ENCODE measurements at places on chromosomes 4 and X.

DNA sequence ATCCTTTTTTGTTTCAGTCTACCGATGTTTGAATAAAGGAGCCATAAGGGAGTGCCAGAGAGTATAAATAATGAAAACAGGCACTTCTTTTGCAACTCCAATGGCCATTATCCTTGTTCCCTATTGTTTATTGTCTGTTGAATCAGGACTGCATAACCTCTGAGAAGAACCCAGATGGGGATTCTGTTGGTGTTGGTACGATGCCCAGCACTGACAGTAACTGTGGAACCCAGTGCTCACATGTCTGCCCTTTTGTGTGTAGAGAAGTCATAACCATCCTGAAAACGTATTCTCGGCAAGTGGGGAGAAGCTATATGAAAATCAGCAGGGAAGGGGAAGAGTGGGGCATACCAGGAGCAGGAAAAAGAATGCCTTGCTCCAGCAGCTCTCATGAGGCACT is 195.1 kb upstream of the EDNRA start:
- no peak for DNase-seq

- peak; percentile 11 for DNase-seq
These were observed 243.8 kb upstream of the JADE1 start for GRCh38 chr4:128565565-128566186.

DNA sequence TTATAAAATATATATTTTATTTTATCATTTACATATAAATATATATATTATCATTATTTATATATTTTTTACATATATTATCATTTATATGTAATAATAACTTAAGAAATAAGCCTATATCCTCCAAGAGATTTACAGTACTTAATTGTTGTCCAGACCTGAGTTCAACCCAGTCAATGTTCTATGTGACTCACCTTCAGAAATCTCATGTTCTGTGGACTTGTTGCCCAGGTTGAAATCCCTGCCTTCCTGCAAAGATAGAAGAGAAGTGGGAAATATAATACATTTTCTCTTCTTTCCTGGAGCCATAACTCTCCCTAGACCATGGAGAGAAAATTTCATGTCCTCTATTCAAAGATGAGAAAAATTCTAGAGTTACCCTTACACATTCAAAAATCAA is 247.3 kb downstream of the PARM1 start:
- DNase-seq, result no peak

DNA sequence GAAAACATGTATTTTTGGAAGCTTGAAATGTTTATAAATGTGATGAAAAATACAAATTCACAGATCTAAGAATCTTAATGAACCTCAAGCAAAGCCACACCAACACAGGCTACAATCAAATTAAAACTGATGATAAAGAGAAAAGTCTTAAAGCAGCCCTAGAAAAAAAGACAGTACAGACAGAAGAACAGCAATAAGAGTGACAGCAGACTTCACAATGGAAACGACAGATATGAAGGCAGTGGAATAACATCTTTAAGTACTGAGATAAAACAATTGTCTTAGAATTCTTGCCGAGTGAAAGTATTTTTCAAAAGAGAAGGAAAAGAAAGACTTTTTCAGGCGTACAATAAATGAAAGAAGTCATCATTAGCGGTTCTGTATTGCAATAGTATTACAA is 423.6 kb upstream of the LCORL start:
- no peak for DNase-seq

GRCh38 chrX:72045552-72046277 is 86.0 kb downstream of the RTL5 start:
- no peak for DNase-seq

DNA sequence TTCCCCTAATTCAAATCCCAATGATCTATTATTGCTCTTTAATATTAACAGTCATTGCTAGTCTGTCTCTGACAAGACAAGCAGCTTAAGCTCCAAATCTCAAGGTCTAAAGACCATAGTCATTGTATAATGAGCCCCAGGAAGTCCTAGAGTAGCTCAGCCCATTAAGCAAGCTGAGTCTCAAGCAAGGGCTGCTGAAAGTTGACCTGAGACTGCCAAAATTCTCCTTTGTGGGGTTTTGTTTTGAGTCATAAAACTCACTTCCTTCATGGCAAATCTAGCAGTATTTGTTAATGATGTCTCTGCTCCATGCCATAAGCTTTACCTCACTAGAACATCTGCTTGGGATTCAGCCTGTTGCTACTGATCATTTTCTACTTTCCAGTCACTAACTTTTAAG is 313.2 kb downstream of the ANTXR2 start:
- DNase-seq, result no peak

DNA sequence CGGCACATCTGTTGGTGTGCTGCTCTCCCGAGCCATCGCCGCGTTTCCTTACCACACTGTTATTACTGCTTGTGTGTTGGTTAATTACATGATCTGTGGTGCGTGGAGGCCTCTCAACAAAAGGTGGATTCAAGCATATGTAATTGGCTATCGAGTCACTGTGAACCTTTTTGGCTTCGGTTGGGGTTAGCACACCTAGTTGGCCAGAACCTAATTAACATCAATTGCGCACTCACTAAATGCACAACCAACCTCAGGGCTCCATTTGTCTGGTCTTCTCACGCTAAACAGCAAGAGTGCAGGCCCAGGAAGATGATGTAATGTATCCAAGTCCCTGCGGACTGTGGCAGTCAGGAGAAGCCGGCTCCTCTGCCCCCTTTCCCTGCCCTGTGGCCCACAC is 17.4 kb downstream of the ENPP6 start:
- no peak for DNase-seq

GRCh38 chr4:38503689-38504395 is 160.2 kb upstream of the KLF3 start:
- no peak for DNase-seq

DNA sequence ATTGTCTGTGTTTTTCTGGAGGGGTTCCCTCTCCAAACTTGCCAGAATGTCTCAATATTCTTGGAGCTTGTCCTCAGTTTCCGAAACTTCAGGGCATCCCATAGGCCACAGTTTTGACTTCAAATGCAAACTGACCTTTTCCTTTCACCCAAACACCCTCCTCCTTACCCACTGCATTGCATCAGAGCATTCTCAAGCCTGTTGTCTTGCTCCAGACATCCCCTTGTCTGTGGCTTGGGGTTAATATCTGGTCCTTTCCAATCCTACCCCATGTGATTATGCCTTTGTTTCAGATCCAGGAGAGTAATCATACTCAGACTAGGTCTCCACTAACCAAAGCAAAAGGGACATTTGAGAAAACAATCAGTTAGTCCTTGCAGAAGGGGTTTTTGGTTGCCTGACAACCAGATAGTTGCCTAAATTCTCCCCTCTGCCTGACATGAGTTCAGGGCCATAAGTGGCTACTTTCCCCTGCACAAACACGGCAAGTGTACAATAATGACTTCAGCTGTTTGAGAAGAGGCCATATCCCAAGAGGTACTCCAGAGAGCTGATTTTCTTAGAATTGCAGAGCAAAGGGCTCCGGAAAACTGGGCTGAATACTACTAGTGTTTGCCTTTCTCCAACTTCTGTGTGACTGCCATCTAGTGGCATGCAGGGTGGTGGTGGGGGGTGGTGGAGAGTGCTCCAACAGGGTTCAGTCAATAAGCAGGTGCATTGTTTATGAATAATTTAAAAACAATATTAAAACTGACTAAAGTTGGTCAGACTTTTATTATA is 130.2 kb downstream of the CHRDL1 start:
- DNase-seq, result peak; percentile 1

All from activated naive CD8-positive, alpha-beta T cell treated with anti-CD3 and anti-CD28 coated beads for 36 hours (primary cell).